Nucleus accumbens (tissue), 56 donors: ENCODE measurements at places on chromosomes 3 and 15.
A peak's percentile ranks its signal among the peaks of the same experiment; 100 is the strongest.

DNA sequence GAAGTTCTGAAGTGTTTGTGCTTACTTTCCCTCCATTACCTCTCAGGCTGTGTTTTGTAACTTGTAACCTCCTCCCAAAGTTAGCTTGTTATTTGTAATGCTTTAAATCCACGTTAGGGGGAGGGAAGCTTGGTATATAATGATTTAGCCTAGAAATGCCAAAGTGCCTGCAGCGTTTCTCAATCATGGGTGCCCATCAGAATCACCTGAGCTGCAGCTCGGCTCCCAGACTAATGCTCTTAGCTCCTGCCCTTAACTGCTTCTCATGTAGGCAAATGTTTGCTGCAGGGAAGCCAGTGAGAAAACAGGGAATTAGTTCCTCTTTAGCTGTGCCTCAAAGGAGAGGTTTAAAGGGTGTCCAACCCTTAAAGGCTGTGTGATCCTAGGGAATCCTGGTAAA is 219.2 kb upstream of the NAALADL2 start:
- DNase-seq = no peak

GRCh38 chr3:51943451-51944391 is 1.6 kb downstream of the PARP3 start:
- no peak for DNase-seq

DNA sequence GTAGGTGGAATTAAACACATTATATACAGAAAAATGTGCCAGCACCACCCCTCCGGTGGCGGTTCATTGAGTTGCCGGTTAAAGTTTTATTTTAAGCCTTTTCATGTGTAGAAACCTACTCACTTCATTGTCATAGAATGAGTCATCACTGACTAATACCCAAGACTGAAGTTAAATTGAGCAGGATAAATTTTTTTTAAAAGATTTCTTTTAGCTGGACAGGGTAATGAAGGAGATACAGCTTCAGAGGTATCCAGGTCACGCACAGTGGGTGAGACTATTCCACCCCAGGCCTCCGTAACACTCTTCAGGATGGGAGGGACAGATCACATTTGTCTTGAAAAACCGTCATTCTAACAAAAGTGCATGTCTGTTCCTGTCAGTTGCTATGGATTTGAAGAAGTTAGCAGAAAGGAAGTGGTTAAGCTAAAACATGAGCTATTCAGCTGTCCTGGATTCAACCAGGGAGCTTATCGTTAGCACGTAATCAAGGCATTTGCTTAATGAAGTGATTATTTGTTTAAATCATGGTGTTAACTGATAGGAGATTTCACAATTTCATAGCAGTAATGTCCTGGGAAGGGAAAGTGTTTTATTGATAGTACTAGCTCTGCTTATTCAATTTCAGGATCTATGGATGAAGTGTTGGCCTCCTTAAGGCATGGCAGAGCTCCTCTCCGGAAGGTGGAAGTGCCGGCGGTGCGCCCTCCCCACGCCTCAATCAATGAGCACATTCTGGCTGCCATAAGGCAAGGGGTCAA is 23.4 kb downstream of the WHAMM start:
- DNase-seq = peak; percentile 43

- DNase-seq = no peak
Observed at GRCh38 chr3:171804618-171805389, 5.5 kb downstream of the PLD1 start.

DNA sequence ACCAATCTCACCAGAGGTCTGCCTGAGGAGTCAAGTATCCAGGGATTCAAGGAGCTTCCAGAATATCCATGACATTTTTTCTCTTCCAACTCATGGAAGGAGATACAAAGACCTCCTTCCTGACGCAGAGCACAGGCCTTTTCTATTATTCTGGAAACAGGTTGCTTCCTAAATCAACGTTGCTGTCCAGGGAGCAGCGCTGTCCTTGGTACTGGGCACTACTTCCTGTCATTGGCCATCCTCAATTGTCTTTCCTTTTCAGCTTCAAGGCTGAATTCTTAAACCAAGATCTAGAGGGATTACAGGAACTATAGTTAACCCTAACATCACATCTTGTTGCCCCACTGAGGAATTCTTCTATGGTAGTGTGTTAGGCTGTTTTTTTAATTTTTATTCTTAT is 50.4 kb upstream of the TBC1D21 start:
- no peak for DNase-seq

DNA sequence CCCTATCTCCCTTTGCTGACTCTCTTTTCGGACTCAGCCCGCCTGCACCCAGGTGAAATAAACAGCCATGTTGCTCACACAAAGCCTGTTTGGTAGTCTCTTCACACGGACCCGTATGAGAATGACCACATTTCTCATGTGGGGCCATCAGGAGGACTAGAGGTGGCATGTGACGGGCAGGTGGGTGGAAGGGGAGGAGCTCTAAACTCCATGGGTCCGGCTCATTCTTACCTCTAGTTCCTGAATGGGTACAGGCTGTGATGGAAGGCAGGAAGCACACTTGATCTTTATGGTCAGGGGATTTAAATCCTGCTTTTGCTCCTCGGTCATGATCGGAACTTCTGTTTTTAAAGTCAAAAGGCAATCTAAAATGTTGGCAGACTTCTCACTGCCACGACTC is 28.6 kb downstream of the CFAP92 start:
- DNase-seq = no peak

DNA sequence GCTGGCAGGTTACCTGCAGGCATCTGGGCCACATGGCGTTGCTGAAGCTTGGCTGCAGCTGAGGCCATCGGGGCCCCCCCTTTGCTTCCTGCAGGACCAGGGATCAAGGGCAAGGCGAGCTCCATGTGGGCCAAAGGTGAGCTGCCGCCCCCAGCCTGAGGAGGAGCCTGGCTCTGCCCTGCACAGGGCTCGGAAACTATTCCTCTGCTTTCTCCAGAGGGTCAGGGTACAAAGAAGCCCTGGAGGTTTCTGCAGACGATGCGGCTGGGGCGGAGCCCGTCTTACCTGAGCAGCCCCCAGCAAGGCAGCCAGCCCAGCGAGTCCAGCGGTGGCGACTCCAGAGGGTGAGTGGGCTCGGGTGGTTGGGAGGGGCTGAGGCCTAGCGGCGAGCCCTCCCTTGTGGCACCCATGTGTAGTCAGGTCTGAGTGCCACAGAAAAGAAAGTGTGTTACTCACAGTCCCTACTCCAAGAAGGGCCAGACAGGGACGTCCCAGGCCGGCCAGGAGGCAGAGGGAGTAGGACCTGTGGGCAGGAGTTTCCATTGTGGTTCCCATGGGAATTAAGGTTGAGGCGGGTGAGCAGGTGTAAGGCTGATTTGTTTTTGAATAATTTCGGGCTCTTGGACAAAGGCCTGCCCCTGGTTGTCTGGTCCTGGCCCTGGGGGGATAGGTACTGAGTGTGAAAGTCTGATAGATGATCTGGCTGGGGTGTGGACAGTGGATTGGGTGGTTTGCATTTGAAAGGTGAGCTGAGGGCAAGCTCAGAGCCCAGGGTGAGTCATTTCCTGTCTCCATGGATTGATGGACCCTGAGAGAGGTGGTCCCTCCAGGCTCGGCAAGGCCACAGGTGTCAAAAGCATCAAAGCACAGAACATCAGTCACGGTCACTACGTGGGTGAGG is 25.4 kb downstream of the CFAP100 start:
- no peak for DNase-seq

GRCh38 chr15:59333401-59334075 is 39.1 kb downstream of the MYO1E start:
- no peak for DNase-seq

GRCh38 chr3:125684199-125684598 is 88.9 kb upstream of the OSBPL11 start:
- DNase-seq = no peak

- no peak for DNase-seq
Observed at GRCh38 chr15:69099941-69100340, 60.5 kb upstream of the GLCE start.

- DNase-seq = no peak
Observed at GRCh38 chr3:27713435-27714145, 8.5 kb downstream of the EOMES start.

- DNase-seq = no peak
Observed at GRCh38 chr15:31842532-31843195, 187.7 kb upstream of the CHRNA7 start.

DNA sequence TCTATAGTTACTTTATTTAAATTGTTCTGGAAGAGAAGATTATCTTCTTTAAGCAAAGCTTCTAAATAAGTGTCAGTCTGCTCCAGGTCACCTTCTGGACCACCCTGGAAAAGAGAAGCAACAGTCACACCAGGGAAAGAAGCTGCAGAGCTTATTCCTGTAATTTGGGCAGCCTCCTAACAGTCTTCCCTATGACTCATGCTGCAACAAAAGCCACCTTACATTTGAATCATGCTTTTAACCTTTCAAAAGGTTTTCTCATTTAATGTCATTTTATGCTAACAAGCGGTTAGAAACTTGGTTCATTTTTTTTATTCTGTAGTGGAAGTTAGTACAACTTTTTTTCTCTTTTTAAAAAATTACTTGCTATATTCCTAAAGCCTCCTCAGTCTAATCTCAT is 5.3 kb upstream of the GUCA1C start:
- DNase-seq = no peak

- DNase-seq = no peak
Observed at GRCh38 chr3:27626596-27627118, 95.5 kb downstream of the EOMES start.

- peak; percentile 64 for DNase-seq
Observed at GRCh38 chr3:129383292-129383860, 45.1 kb downstream of the EFCAB12 start.

- no peak for DNase-seq
Observed at GRCh38 chr3:41041899-41042298, 157.4 kb upstream of the CTNNB1 start.

DNA sequence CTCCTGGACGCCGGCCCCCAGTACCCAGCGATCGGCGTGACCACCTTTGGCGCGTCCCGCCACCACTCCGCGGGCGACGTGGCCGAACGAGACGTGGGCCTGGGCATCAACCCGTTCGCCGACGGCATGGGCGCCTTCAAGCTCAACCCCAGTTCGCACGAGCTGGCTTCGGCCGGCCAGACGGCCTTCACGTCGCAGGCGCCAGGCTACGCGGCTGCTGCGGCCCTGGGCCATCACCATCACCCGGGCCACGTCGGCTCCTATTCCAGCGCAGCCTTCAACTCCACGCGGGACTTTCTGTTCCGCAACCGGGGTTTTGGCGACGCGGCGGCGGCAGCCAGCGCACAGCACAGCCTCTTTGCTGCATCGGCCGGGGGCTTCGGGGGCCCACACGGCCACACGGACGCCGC is 956 bp downstream of the ZIC1 start:
- no peak for DNase-seq
